Activated CD4-positive, CD25-positive, alpha-beta regulatory T cell treated with anti-CD3 and anti-CD28 coated beads, Interleukin-2, amount 50 U/mL, for 72 hours (primary cell): ENCODE measurements at places on chromosomes 1 and 21.
A peak's percentile ranks its signal among the peaks of the same experiment; 100 is the strongest.

DNA sequence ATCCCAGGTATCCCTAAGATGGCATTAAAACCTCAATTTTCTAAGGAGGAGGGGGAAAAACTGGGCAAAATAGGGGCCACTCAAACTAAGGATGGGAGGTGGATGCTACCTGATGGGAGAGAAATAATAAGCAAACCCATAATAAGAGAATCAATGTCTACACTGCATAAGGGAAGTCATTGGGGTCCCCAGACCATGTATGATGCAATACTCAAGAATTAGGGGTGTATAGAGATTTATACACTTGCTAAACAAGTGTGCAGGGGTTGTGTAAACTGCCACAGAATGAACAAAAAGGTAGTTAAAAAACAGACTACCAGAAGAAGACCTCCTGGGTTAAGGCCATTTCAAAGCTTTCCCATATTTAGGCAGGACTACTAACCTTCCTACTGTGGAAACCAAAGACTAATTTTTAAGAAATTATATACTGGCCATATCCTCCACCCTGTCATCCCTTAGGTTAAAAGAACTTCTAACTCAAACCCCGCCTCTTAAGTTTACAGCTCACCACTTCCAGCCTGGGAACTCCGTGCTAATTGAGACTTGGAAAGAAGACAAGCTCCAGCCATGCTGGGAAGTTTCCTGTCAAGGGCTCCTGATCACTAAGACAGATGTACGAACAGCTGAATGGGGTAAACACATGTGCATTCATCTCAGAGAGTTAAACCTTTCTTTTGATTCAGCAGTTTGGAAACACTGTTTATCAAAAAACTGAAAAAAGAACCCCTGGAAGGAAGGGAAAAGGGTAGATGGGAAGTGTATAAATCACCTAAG lies 64.4 kb upstream of the TLR5 start:
- no peak for DNase-seq

DNA sequence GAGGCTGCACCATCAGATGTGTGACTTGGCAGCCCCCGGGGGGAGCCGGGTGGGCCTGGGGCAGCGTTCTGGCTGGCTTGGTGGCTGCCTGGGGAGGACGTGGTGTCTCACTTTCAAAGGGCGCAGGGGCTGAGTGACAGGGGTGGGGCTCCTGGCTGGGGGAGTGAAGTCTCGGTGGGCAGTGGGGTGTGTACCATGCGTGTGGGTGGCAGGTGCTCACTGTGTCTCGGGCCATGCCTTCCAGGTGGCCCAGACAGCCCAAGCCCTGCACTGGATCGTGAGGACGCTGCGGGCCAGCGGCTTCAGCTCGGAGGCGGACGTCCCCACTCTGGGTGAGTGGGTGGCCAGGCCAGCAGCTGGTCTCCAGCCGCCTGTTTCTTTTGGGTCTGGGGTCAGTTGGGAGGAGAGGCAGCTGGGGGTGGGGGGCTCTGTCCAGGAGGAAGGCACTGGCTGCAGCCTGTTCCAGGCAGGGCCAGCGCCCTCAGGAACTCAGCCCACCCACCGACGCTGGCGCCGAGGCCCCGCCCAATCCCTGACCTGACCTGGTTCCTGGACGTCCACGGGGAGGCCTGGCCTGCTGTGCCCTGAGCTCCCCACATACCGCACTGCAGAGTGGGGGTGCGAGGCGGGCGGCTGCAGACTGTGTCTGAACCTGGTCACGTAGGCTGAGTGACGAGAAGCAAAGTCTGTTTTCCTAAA lies 30.6 kb upstream of the LRRC3 start:
- DNase-seq = peak; percentile 28

- DNase-seq = no peak
These were observed 713.8 kb downstream of the KCNT2 start for GRCh38 chr1:195894411-195894810.

- no peak for DNase-seq
These were observed 5.3 kb downstream of the SSU72 start for GRCh38 chr1:1569341-1569740.

DNA sequence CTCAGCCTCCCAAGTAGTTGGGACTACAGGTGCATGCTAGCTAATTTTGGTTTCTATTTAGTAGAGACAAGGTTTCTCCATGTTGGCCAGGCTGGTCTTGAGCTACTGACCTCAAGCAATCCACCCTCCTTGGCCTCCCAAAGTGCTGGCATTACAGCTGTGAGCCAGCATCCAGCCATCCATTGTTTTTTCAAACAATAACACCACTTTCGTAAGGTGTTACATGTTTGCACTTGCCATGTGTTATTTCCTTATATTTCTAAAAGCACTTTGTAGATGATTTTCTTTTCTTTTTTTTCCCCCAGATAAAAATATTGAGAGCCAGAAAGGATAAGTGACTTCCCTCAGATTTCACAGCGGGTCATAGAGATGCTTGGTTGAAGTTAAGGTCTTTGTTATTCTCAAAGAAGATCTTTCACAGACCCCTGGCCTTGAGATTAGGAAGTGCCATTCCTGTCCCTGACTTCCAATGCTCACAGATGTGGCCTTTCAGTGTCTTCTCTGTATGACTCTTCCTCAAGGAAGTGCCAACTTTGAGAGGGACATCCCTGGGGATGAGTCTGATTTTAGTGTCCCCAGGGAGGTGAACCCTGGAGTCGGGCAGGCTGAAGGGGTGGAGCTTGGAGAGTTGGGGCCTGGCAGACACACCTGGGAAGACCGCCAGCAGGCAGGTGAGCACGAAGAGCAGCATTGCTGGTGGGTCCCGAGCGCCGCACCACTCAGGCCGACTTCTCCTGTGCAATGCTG lies 6.3 kb downstream of the PIGR start:
- no peak for DNase-seq

GRCh38 chr1:63004868-63005267 lies 220.9 kb downstream of the ATG4C start:
- DNase-seq = no peak

- no peak for DNase-seq
These were observed 97.3 kb upstream of the HMCN1 start for GRCh38 chr1:185636848-185637247.

- DNase-seq = no peak
These were observed at the start of gene TMPRSS2 for GRCh38 chr21:41507521-41508414. Gene TMPRSS2 (minus strand): TSS chr21:41508158. CDS start chr21:41498133, 10,025 bp downstream.

GRCh38 chr1:227546598-227547309 lies 16.6 kb upstream of the ZNF678 start:
- no peak for DNase-seq

- DNase-seq = no peak
These were observed 45.5 kb upstream of the ETS2 start for GRCh38 chr21:38760017-38760761.

- no peak for DNase-seq
These were observed 10.8 kb upstream of the ASCL5 start for GRCh38 chr1:201137579-201138310.

GRCh38 chr21:32089766-32090165 lies 189.1 kb downstream of the MIS18A start:
- DNase-seq = no peak

GRCh38 chr1:192577145-192578140 lies 1.9 kb downstream of the RGS1 start:
- DNase-seq = no peak

DNA sequence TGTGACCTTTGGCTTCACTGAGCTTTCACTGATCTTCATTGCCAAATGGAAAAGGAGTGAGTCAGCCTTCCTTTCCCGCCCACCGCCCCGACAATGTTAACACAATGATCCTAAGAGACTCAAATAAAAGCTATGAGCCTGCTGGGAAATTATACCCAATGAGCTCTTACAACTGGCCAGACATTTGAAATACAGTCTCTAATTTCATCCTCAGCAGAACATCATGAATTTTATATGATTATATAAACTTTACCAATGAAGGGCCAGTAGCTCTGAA lies 252.5 kb downstream of the SIPA1L2 start:
- no peak for DNase-seq

GRCh38 chr1:6805004-6805416 lies 19.8 kb downstream of the CAMTA1 start:
- no peak for DNase-seq
